Right renal pelvis (tissue), 4 donors: ENCODE measurements at places on chromosomes 7 and 10. TPM values are rescaled to one million over a fixed set of nuclear protein-coding genes. Genes with fewer than 3 reads are reported as not detected.

DNA sequence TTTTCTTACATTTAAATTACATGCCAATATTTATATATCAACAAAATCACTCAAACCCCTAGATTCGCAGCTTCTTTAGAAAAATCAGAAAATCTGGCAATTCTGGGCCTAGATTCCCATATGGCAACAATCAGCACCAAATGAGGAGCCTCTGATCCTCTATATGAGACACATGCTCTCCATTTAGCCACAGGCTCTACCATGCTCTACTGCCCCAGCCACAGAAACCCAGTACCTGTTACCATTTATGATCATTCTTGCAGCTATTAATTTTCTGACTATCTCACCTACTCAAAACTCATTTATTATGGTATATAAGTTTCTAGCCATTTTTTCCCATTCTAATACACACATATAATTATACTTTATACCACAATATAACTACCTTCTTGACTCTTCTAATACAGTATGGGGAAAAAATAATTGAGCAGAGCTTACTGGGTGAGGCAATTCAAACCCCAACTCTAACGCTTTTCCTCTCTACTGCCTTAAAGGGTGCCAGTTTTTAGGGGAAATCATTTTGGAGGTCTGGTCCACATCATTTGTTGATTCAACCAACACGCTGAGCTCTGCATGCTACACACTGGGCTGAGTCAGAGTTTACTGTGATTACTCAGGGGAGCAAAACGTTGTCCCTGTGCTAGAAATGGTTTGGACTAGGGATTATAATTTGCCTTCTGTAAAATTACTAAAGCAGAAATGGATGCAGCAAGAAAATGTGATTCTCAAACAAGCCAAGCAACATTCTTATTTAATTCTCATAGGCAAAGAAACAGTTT lies 11.6 kb downstream of the PDLIM1 start:
- no peak for DNase-seq

- no peak for DNase-seq
These were observed 92.2 kb upstream of the ZPBP start for GRCh38 chr7:50185208-50185607.

DNA sequence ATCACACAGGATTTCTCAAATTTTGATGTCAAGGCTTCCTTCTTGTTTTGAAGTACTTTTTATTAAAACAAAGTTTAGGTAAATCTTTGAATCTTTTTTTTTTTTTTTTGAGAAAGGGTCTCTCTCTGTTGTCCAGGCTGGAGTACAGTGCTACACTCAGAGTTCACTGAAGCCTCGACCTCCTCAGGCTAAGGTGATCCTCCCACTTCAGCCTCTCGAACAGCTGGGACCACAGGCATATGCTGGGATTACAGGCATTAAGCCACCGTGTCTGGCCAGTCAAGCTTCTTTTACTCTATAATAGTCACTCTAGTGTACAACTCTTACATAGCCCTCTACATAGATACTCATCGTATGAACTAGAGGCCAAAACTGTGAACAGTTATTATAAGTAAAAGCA lies 3.4 kb downstream of the RUFY2 start:
- no peak for DNase-seq

DNA sequence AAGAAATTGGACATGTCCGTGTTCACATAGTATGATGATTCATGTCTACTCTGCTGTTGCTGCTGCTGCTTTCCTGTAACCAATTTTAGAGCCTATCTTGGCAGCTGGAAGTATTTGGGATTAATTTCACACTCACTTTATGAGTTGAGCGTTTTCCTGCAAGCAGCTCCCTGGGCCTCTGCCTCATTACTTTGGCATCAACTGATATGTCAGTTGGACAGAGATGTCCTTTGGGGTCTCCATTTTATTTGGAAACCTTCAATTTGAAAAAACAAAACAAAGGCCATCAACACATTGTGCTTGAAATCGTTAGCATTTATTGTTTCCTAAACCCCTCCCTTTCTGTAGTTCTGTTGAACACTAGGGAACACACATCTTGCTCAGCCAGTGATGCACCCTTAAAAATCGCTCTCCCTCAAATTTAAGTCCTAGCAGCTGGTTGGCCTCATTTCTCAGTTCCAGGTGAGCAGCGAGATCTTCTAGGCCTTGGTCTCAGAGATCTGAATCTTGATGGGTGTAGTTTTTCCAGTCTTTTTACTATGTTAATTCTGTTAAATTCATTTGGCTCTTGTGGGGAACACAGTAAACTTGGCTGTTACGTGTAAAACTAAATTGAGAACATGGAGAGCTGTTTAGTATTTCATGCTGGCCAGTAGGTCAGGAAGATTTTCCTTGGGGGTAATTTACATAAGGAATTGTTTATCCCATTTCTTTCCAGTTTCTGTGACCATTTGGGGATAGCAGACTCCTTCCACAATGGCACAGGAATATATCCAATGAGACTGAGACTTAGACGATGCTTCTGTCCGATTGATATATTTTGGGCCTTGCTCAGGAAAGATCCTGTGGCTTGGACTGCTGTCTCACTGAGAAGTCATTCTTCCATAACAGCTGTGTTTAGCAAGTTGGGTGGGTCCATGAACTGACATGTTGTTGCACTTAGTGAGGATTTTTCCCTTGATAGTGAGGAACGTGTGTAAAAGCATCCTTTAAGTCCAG lies 371.6 kb downstream of the BBS9 start:
- DNase-seq: no peak

DNA sequence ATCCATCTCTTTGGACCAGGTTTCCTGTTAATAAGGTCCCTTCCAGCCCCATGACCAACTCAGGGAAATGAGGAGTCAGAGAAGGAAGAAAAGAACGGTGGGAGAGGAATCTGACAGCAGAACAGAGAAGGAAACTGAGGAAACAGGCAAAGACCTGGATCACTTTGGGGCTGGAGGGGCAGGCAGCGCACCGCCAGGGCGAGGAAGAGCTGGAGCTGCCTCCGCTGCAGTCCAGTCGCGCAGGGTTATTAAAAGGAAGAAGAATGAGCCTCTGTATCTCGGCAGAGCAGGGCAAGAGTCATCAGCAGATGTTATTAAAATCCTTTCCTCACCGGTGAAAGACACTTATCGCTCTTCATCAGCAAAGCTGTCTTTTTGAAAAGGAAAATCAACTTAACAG lies 37.7 kb upstream of the R3HCC1L start:
- DNase-seq: no peak

DNA sequence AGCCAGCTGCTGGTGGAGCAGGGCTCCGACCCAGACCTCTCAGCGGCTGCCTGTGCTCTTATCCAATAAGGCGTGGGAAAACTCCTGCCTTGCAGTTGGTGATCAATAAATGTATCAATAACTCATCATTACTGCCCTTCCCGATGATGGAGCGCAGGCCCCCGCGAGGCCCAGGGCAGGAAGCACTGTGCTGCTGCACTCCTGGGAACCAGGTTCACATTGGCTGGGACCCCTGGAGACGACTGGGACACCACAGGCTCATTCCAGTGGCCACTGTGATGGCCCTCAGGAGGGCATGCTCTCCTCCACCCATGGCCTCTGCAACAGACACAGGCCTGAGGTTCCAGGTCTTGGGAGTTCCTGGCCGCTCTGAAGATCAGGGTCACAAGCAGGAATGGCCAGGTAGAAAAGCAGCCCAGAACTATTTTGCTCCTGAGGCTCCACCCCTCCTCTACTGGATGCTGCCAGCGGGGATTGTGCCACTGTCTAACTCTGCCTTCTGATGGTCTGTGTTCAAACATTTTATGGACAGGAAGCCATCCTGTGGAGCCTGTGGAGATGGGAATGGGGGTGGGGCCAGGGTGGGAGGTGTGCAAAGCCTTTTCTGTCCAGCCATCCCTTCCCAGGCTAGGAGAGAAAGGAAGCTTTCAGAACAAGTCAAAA lies 287.4 kb upstream of the ZMIZ1 start:
- DNase-seq: no peak

NMT2 gene
- polyA plus RNA-seq: 36.1 TPM

- no peak for DNase-seq
These were observed 104.2 kb upstream of the RAB18 start for GRCh38 chr10:27399871-27400270.

DNA sequence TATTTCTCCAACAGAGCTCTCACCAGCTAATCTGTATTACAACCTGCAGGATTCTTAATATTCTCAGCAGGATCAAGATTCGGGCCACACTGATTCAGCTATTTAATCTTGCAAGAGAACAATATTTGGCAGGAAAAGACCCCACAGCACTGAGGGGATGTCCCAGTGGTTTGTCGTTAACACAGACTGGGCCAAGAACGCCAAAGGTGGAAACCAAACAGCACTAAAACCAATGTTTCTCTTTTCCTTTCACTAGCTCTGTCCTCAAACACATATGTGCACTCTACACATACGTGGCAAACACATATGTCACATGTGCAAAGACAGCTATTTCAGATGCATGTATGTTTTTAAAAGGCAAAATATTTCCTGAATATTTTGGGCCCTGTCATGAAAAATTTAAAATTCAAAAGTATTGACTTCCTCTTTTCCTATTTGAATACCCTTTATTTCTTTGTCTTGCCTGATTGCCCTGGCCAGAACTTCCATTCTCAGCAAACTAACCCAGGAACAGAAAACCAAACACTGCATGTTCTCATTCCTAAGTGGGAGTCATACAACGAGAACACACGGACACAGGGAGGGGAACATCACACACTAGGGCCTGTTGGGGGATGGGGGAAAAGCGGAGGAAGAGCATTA lies 51.7 kb upstream of the NEBL start:
- no peak for DNase-seq

ELN gene
- polyA plus RNA-seq: 152 TPM

NPY4R2 gene
- not detected for polyA plus RNA-seq

DNA sequence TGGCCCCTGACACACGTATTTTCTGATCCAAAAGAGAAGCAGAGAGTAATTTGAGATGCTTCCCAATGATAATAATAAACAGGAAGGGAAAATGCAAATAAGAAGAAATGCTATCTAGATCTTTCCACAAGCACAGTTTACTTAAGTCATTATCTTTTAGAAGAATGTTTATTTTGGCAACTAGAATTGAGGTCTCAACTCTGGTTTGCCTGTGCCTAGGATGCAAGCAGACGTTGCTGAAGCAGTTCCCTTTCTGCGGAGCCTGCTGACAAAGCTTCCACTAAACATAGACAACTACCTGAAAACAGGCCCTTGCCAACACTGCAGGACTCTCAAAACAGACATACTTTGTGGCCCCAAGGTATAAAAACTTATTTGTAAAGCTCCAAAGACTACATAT lies 315.8 kb upstream of the POM121L12 start:
- no peak for DNase-seq

DNA sequence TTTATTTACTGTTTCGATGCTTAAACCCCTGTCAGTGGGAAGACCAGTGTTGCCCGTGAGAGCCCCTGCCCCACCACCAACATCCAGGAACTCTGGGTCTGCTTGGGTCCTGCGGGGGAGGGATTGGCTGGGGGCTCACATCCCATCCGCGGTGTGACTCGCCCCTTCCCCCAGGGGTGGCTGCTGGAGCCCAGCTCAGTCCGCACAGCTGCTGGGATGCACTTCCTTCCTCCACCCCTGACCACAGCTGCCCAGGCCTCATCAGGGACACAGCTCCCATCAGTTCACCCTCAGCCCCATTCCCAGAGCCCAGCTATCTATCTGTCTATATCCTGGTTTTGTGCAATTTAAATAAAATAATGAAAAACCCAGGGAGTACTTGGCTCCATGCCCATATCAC lies 54.5 kb downstream of the JAKMIP3 start:
- no peak for DNase-seq

DNA sequence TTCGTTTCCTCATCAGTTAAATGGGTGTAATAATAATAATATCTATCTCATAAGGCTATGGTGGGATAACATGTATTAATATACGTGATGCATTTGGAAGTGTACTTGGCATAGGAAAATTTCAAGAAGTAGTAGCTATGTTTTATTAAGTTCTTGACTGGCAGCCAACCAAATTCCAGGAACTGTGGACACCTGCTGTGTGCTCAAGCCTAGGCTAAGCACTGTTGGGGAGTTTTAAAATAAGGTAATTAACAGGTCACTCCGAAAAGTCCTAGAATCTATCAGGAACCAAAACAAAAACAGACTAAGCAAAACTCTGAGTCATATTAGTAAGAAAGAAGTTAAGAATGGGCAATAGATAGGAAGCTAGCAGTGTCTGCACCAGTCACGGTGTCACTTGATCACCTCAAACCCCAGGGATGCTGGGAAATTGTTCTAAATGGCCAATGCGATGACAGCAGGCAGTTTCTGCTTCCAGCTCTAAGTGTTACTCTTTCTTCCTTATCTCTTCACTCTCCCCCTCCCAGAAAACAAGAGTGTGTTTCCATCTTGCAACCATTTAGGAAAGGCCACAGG lies 92.0 kb upstream of the GDF10 start:
- DNase-seq: no peak

DNA sequence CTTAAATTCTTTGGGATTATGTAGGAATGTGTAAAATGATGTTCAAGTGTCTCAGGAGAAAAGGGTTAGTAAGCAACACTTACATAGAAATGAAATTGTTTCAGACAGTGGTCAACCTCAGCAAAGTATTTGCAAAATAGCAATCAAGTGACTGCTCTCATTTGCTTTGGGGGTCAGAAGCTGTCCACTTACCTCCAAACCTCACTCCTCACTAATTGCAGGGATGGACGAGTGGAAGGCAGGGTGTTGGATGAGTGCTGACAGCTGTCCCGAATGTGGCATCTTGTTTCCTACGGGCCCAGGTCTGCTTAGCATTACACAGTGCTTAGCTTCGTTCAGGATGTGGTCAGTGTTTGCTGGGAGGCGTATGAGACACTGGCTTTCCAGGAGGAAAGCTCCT lies 437.0 kb downstream of the SUGCT start:
- DNase-seq: no peak

ARHGEF5 gene
- 19.3 TPM for polyA plus RNA-seq

GRCh38 chr10:71755179-71755879 lies 18.0 kb downstream of the VSIR start:
- DNase-seq: no peak

DNA sequence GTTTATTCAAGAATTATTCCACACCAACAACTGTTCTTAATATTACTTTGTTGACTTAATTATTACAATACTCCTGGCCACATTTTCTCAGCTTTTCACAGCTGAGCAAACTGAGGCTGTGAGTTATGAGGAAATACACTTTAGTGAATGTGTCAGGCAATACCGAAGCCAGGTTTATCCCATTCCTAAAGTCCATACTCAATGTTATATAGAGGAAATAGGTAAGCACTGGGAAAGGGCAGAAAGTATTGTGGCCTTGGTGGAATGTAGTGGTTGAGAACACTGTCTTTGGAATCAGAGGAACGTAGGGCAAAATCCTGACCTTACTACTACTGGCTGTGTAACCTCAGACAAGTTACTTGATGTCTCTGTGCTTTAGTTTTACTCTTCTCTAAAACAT lies 110.8 kb downstream of the CD36 start:
- no peak for DNase-seq

DNA sequence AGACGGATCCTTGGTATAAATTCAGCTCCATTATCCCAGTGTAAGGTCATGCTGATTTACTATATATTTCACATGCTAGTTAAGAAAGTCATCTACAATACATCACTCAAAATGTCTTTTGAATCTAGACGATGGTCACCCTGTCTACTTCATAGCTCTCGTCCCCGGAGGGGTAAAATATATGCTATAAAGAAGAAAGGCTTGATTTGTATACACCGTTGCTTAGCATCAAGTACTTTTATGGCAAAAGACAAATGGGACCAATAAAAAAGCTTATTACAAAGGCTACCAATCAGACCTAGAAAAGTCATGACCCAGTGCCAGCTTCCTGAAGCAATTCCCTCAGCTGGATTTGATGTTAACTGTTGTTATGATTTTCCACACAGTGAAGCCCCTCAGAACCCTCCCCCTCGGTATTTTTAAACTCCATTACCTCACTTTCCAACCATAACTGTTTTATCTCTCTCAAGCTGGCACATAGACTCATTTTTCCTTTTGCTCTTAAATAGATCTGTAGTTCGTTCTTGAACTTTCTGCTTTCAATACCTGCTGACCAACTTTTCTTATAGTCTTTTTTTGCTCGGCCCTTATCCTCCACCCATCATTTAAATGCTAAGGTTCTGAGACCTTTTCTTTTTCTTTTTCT lies 104.9 kb downstream of the DOCK4 start:
- DNase-seq: no peak
